ENCODE measurements at places on chromosomes 16 and 17. TPM values are rescaled to one million over a fixed set of nuclear protein-coding genes. Genes with fewer than 3 reads are reported as not detected.

GRCh38 chr16:78574571-78574970 is 475.1 kb downstream of the WWOX start:
- ATAC-seq = no peak

- ATAC-seq = no peak
Observed at GRCh38 chr17:61395409-61395982, 4.1 kb upstream of the TBX2 start.

DNA sequence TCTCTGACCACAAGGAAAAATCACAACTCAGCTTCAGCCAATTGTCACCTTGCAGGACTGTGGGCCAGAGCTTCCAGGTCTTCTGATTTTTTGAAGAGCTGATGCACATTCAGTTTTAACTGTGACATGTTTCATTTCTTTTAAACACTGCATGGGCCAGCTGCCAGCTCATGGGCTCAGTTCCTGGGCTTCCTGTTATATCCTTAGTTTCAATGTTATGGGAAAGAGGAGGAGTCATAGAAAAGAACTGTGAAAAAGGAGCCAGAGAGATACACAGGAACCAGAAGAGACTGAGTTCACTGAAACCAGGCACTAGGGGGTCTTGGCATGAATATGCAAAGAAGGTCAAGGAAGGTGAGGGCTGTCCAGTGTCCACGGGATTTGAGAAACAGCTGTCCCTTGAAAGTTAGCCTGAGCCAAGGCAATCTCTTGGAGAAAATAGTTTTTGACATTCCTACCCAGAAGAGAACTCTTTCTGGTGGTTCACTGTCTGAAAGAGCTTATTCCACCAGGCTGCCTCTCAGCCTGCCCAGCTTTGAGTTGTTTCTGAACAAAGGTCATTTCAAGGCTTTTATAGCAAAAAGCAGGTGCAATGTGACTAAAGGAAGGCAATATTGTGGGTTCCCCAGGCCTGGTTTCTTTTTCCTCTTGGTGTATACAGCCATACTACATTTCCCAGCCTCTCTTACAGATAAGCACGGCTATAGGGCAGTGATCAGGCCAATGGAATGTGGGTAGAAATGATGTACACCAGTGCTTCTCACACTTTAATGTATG is 10.5 kb downstream of the PDILT start:
- no peak for ATAC-seq

- ATAC-seq = no peak
Observed at GRCh38 chr16:53629151-53629550, 74.5 kb downstream of the RPGRIP1L start.

DNA sequence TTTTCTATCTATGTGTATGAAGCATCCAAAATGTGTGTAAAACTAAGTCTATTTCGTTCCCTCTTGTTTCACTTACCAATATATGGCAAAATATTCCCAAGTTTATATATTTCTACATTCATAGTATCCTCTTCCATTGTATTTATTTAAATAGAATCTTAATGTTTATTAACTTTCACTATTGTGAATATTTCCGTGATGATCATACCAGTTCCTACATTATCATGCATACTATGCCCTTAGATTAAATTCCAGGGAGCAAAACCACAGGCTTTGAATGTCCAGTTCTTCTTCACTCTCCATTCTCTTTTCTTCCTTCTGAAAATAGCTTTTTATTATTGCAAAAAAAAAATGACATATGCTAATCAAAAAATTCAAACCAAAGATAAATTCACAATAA is 4.0 kb downstream of the MAP2K6 start:
- no peak for ATAC-seq

- ATAC-seq = no peak
Observed at GRCh38 chr17:55768936-55769624, 18.2 kb downstream of the PCTP start.

DNA sequence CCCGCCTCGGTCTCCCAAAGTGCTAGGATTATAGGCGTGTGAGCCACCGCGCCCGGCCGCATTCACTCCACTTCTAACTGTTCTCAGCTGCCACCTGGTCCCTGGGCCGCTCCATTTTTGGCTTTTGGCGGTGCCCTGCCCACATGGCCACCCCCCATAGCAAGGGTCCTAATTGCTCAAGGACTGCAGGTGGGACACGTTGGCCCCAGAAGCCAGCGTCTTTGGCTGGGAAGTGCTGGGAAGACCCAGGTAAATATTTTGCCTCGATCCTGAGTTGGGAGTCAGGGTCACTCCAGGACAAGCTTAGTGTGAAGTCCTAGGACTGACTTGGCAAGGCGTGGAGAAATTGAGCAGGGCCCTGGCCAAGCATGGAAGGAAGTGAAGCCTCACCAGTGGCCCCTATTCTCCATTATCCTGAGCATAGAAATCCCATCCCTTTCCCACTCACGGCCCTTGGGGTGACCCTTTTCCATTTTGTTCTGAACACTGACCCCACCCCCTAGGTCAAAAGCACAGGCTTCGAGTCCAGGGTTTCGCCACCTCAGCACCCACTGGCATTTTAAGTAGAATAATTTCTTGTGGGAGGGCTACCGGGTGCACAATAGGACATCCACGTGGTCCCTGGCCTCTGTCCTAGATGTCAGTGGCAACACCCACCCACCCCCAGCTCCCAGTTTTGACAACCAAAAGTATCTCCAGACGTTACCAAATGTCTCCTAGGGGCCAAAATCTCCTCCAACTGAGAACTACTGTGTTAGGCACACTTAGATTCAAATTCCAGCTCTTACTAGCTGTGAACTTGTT is 5.9 kb upstream of the WDR81 start:
- no peak for ATAC-seq

DNA sequence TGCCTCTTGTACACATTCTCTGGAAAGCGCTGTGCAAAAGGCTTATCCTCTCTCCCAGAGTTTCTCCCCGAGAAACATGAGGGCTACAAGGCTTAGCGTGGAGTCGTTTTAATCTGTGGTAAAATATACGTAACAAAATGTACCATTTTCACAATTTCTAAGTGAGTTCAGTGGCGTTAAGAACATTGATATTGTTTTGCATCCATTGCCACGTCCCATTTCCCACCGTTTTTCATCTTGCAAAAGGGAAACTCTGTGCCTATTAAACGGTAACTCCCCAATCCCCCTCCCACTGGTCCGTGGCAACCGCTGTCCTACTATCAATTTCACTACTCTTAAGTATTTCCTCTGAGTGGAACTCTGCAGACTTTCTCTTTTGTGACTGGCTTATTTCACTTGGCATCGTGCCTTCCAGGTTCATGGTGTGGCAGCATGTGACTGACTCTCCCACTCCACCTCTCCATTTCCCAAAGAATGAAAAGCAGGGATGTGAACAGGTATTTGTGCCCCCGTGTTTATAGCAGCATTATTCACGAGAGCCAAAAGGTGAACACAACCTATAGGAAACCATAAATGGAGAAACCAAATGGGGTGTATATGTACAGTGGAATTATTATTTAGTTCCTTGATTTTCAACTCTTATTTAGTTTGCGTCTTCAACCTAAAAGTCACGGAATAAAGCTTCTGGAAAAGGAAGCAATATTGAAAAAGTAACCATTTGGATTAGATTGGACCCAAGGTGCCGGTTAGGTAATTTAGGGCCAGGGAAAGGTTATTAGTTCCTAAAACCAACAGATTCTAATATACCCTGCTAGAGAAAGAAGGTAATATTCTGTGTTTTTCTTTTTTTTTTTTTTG is 1.1 kb upstream of the USP32 start:
- peak; percentile 30 for ATAC-seq

GRCh38 chr16:1000608-1001007 is 19.0 kb downstream of the SOX8 start:
- no peak for ATAC-seq

- no peak for ATAC-seq
Observed at GRCh38 chr16:3164121-3164991, 23.6 kb upstream of the OR1F1 start.

- ATAC-seq = no peak
Observed at GRCh38 chr17:76415786-76416185, 31.4 kb downstream of the SPHK1 start.

DNA sequence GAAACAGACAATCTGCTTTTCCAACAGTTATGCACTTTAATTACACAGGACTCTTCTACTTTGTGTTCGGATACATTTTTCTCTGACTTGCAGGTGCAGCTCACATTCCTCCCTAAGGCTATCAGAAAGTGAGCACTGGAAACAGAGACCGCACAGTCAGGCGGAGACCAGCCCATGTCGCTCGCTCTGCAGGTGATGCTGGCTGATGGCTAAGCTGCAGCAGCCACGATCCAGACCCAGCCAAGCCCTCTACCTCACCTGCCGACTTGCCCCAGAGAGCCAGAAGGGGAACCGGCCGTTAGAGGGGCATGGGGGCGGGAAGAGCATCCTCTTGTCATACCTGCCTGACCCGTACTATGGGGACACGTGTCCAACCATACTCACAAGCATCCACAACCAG is 33.8 kb downstream of the MAP1LC3B start:
- no peak for ATAC-seq

- ATAC-seq = peak; percentile 57
Observed at GRCh38 chr16:56637814-56638750, at the start of gene MT1A. Gene MT1A (plus strand): TSS chr16:56638666. CDS start chr16:56638739, 73 bp downstream.

The WFDC1 gene
- total RNA-seq = 0.90 TPM

The IGF2BP1 gene
- not detected for total RNA-seq

The BCAR1 gene
- total RNA-seq = not detected

The CTDNEP1 gene
- total RNA-seq = 152 TPM

The LRRC37B gene
- 35.5 TPM for total RNA-seq
